Neuronal stem cell (in vitro differentiated cells): ENCODE measurements at places on chromosomes 3 and 15.

DNA sequence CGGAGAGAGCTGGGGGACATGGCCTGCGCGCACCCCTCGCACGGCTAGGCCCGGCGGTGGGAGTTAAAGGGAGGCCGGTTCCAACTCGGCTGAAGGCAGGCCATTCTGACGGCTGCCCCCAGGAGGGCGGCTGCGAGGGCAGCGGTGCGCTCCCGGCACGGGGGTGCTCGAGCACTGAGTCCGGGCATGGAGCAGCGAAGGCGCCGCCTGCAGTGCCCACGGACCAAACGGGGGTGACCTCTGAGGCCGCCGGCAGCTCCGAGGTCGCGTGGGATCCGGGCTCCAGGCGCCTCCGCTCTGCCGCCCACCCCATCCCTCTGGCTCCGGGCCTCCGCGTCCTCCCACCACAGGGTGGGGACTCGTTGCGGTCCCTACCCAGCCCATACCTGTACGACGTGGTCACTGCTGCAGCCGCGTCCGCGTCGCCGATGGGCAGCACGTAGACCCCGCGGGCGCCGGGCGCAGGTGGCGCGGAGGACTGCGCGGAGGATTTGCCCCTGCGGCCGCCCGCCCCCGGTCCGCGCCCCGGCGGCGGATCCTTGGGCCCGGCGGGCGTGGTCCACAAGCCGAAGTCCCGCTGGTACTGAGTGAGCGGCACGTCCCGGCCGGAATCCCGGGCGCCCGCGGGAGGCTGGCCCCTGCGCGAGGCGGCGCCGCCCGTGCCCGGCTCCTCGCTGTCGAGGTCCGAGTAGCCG, 469 bp downstream of the MAP6D1 start:
- DNase-seq, result no peak

DNA sequence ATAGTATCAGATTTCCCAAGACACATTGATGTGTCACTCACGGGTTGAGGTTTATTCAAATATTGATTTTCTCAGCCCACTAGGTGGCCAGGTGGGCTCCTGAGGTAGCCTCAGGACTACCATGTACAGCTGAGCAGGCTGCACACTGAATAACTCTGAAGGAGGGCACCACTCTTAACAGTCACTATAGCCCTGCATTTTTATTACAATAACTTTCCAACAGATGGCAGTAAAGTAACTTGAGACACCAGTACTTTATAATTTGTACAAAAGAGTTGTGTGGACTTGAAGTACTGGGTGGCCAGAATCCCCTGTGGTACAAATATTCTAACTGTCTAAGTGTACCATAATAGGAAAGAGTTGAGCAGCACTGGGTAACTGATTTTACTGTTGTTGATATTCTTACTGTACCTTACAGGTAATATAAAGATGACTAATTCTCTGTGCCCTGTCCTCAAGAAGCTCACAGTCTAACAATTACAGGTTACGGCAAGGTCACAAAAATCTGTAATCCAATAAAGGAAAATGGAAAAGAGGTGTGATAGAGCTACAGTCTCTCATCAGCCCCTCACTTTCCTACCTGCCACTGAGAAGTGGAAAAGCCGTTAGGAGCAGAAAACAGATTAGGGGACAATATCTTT, 76.0 kb downstream of the ETFA start:
- no peak for DNase-seq

DNA sequence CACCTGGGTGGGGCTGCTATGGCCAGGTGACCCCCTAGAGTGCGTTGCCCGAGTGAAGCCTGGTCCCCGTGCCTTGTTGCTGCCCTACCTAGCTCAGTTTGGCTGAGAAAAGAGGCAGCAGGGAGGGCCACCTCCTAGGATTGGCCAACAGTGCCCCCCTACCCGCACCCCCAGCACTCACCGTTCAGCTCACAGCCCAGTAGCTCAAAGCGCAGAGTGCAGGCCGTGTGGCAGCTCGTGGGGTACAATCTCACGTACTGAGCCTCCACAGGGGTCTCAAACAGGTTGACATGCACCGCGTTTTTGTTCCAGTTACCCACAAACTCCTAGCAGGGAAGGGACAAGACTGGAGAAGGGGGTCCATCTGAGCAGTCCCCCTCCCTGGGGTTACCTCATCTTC, 7.6 kb downstream of the MFGE8 start:
- no peak for DNase-seq

- no peak for DNase-seq
Measured at GRCh38 chr3:45647148-45647619, 42.0 kb upstream of the SACM1L start.

DNA sequence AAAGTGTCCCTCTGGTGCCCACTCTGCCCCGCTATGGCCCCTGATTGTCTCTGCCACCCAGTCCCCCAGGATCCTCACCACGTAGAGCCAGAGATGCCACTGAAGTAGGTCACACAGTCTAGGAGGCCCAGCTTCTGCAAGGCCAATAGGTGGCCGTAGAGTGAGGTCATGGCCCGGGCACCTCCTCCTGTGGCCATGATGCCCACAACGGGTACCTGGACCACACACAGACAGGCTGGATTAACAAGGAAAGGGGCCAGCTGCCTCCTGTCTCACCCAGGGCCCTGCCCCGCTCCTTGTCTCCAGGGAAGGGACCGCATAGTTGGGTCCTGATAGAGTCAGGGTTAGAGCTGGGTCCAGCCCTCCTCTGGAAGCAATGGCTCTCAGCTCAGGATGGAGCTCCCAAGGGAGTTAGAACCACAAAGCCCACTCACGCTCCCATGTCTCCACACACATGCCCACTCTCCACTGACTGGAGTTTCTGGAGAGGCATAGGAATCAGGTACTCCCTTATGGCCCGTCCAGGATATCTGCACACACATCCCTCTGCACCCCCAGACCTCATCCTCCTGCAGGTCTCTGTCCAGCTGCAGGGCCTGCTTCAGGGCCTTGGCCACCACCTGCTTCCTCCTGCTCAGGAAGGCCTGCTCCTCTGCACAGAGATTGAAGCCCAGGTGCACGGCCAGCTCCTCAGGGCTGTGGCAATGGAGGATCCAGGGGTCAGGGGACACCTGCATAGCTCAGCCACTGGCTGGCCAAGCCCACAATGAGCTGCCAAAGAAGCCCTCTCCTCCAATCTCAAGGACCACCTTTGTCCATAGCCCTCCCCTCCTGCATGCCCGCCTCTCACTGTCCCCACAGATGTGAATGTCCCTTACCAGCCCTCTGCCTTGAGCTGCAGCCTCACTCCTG, 13.2 kb downstream of the PLA2G4D start:
- DNase-seq, result no peak

GRCh38 chr15:22960556-22960955, 19.6 kb downstream of the CYFIP1 start:
- DNase-seq, result no peak

GRCh38 chr3:66598168-66598567, 97.3 kb upstream of the LRIG1 start:
- no peak for DNase-seq

DNA sequence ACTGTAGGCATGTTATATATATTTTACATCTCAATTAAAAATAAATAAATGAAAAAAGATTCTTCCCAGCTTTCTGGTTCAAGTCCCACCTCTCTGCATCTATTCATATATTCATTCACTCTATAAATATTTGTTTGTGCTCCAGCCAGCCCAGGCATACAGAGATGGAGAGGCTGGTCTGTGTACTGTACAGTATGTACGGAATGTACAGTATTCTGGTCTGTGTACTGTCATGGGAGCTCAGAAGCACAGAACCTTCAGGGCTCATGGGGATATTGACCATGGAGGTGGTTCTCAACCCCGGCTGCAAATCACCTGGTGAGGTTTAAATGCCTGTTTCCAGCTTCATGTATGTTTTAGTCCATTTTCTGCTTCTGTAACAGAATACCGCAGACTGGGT, 13.8 kb downstream of the CORO2B start:
- DNase-seq, result no peak

- no peak for DNase-seq
Measured at GRCh38 chr15:51265037-51265555, 73.3 kb downstream of the CYP19A1 start.

- DNase-seq, result no peak
Measured at GRCh38 chr3:56200251-56200650, 268.0 kb downstream of the ERC2 start.

DNA sequence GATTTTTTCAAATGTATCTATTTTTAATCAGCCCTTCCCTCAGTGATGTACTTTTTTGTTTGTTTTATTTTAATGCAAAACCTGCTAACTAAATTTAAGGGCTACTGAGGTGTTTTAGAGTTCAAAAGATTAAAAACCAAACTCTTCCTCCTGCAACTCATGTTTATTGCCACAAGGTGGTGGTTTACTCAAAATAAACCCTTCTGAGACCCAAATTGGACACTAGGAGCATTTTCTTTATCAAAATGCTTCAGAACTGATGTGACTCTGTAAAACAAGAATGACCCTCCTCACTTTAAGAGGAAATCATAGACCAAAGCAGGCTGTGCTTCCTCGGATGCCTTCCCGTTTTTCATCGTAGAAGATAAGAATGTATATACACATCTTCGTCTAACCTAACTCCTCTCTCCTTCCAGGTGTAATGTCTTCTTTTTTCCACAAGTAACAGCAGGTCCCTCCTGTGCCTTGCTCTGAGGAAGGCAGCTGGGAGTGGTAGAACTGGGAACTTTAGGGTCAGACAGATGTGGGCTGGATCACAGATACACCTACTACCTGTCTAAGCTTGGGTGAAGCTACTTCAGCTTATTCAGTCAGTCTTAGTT, 2.9 kb upstream of the NME9 start:
- DNase-seq, result no peak

- no peak for DNase-seq
Measured at GRCh38 chr15:67109141-67110034, 44.0 kb downstream of the SMAD3 start.

DNA sequence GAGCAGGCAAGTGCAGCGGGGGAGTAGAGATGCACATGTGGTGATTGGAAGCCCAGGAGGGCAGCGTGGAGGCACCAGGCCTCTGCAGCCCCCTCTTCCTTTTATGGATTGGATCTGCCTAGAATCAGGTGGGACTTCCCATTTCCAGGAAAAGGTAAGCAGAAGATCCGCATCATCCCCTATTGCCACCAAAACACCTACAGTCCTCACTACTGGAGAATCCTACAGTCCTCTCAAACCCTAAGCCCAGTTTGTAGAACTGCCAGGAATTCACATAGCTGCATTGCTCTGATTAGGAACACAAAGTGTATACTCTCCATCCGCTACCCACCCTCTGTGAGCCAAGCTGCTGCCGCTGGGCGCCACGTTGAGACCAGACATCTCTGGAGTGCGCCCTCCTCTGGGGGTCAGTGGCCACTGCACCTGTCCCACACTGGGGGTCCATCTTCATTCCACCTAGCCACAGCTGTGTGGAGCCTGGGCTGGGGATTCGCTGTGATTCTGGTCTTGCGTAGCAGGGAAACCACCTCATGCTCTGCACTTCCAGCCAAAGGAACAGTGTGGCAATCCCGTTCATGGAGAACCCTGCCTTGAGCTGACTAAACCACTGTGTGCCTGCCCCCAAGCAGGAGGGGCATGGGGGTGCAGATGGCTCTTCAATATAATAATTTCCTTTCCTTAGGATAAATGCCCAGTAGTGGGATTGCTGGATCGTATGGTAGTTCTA, 88.9 kb upstream of the PTX3 start:
- no peak for DNase-seq

- DNase-seq, result no peak
Measured at GRCh38 chr3:11672363-11672762, 28.6 kb upstream of the VGLL4 start.

DNA sequence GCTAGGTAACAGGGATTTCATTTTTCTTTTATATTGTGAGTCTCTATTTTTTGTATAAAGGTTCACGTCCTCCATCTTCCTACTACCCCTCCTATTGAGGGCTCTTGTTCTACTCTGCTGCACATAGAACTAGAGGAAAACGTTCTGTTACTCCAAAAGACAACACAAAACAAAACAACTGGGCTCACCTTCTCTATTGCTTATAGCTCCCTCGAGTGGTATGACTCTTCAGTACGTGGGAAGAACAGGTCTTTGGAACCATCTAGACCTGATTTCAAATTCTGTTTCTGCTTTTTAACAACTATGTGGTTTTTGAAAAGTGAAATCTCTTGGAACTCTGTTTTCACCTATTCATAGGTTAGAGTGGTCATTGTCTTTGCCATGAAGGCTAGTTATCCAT, 515.3 kb downstream of the SOX2 start:
- DNase-seq, result no peak

GRCh38 chr15:93987068-93987467, 244.3 kb upstream of the MCTP2 start:
- DNase-seq, result no peak

- no peak for DNase-seq
Measured at GRCh38 chr3:55014906-55015305, 87.0 kb upstream of the LRTM1 start.

DNA sequence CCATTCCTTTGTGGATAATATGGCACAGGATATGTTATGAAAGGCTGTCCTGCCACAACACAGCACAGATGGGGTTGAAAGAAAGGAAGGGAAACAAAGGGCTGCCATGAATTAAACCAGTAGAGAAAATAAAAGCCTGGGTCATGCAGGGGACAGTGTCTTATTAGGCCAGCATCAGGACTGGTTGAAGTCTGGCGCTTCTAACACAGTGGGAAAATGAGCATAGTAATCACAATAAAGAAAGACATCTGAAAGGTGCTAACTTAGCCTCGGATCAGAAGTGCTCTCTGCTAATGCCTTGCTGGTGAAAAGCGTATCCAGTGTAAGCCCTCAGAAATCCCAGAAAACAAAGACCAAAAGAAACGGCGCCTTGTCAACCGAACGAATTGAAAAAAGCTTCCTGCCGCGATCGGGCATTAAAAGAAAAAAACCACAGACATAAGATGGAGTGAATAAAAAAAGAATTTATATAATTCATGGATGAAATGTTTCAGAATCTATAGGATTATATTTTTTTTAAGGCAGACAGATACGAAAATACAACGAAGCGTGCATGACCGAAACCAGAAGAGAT, 566 bp upstream of the MKRN3 start:
- peak; percentile 40 for DNase-seq

GRCh38 chr15:78599189-78599588, 21.6 kb downstream of the CHRNA3 start:
- DNase-seq, result no peak

DNA sequence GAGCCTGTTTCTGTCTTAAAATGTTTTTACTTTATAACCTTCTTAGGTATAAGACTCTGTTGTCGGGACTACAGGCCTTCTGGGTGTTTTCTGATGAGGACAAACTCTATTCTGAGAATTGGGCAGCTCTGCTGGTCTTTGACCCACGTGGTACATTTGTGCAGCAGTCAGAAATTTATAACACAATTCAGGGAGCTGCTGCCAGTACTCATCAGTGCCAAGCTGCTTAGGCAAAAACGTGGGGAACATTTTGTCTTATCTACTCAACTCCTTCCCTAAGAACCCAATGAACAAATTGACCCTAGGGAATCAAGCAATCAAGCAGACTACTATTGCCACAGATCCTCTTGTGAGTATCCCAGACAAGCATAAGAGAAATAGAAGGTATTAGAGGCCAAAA, 180.7 kb upstream of the PDZRN3 start:
- DNase-seq, result no peak

DNA sequence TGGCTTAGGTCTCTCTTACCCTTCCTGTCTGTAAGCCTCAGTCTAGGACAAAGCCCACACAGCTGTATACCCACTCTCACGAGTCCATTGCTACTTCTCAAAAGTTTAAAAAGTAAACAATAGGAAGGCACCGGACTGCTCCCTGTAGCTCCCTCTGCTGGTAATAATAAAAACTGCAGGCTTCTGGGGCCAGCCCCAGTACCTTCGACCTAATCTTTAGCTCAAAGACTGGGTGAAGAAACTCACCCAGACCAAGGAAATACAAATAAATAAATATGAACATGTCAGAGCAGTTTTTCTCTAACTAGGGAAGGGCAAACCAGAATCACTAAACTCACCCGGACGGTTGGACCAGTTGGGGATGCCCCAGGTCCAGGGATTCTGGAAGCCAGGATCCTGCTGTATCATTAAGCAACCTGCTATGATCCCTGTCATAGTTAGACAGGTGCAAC, 5.0 kb downstream of the FAM219B start:
- peak; percentile 57 for DNase-seq
